ENCODE measurements at places on chromosomes 16 and 17.

- no peak for DNase-seq
These were observed 141.8 kb downstream of the PITPNC1 start for GRCh38 chr17:67518876-67519275.

DNA sequence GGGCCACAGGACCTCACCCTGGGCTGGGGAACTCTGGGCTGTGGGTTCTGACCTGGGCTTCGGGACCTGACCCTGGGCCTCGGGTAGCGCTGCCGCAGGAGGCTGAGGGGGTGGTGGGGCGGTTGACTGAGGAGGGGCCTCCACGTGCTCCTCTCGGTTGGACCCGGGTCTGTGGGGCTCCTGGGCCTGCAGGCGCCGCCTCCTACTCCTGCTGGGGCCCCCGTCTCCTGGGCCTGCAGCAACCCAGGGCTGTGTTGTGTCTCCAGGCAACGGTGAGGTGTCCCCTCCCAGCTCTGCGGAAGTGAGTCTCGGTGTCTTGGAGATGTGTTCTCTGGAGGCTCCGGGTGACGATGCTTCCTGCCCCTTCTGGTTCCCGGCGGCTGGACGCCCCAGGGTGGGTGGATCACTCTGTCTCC, 41.5 kb upstream of the GNG13 start:
- DNase-seq: no peak

DNA sequence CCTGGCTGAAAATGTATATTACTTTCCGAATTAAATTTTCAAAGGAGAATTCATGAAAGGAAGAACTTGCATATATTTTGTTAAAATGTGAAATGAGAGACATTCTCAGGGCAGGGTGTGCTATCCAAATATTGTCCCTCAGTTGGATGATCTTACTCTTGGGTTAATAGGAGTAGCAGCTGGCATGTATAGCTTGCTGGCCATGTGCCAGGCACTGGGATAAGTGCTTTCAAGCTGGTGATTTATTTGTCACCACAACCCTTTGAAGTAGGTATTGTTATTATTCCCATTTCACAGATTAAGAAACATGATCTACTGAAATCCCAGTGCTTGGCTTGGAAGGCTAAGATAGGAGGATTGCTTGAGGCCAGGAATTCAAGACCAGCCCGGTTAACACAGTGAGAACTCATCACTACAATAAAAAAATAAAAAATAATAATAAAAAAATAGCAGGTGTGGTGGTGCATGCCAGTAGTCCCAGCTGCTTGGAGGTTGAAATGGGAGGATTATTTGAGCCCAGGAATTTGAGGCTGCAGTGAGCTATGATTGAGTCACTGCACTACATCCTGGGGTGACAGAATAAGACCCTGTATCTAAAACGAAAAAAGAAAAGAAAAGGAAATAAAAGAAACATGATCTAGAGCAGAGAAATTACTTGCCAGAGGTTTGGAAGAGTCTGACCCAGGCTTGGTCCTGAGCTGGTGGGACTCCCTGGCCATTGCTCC, 11.6 kb upstream of the MPHOSPH6 start:
- DNase-seq: no peak

- no peak for DNase-seq
These were observed 20.7 kb downstream of the ASIC2 start for GRCh38 chr17:33272438-33272837.

GRCh38 chr17:78653382-78653781, 76.2 kb upstream of the DNAH17 start:
- DNase-seq: no peak

DNA sequence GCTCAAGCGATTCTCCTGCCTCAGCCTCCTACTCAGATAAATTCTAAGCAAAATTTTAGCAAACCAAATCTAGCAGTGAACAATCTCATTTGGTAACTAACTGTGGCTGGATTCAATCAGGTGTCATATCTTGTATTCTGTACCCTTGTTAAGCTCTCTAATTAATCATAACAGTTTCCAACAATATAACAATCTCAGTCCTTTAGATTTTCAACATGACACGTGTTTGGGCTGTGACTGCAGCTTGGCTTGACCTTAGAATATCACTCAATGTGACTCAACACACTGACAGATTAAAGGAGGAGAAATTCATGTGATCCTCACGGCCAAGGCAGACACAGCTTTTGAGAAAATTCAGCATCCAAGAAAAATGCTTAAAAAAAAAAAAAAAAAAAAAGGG, 133.6 kb downstream of the BANP start:
- DNase-seq: no peak

DNA sequence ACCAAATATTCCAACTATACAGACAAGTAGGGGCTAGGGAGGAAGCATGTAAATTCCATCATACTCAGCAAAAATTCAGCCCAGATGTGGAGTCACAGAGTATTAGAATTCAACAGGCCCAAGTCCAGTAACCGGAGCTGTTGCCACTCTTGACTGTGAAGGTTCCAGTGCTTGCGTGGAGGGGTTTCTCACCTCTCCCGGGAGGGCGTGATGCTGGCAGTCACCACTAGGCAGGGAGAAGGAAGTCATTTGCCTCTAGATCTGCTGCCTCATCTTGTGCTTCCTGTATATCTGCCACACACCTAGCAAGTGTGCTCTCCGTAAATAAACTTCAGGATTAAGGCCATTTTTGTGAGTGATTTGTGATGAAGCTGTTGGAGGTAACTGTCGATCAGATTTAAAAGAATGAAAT, 1.0 kb upstream of the CKLF start:
- DNase-seq: no peak
